Activated CD8-positive, alpha-beta memory T cell treated with anti-CD3 and anti-CD28 coated beads for 1 hour (primary cell): ENCODE measurements at places on chromosomes 7 and 10.

GRCh38 chr7:98232799-98233198 is 19.2 kb downstream of the TECPR1 start:
- no peak for DNase-seq

DNA sequence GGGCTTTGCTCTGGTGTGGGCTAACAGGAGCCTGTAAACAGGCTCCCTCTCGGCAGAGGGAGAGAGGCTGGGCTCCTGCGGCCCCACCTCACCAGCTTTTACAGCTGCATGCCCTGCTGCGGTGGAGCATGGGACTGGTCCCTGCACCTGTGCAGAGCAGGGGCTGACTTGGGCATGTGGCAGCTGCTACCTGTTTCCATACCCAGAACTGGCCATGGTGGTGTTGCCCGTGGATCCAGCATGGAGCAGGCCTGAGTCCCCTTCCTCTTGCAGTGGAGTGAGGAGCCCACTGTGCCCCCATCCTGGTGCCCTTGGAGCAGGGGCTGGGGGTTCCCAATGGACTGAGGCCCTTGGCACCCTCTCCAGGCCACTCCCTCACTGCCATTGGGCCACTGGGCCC is 91.9 kb upstream of the MGMT start:
- no peak for DNase-seq

GRCh38 chr10:132816718-132817117 is 30.8 kb upstream of the NKX6-2 start:
- no peak for DNase-seq

DNA sequence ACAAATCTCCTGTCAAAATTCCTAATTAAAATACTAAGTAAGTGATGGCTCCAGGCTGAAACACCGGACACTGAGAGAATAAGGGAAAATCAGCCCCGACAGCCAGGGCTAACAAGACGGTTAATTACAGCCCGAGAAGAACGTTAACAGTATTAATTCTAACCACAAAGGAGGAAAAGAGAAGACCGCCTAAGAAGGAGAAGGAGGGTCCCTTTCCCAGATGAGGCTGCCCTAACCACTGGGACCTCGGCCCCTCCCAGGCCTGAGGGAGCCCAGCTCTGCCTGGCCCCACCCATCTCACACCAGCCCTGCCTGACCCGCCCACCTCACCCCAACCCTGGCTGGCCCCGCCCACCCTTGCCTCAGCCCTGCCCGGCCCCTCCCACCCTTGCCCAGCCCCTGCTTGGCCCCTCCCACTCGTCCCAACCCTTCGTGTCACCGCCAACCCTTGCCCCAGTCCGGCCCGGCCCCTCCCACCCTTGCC is 51.3 kb downstream of the PWWP2B start:
- no peak for DNase-seq

GRCh38 chr10:22560913-22561239 is 153.5 kb downstream of the PIP4K2A start:
- DNase-seq: no peak

- DNase-seq: no peak
Measured at GRCh38 chr7:17559388-17559787, 260.9 kb downstream of the AHR start.

DNA sequence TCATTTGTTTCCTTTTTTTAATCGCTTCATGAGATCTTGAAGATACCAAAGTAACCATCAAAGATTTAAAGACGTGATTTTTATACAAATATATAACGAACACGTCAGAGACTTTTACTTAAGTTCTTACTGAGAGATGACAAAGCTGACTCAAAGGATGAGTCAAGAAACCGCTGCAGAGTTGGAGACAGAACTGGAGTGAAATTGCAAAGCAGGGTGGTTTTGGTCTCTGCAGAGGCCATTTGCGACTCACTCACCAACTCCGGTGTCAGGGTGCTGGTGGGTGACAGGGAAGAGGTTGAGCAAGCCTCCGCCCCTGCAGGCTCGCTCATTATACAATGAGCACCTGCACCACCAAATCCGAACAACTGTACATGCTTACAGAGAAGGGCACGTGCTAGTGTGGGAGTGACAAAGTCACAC is 75.2 kb downstream of the DNAJB6 start:
- DNase-seq: no peak

DNA sequence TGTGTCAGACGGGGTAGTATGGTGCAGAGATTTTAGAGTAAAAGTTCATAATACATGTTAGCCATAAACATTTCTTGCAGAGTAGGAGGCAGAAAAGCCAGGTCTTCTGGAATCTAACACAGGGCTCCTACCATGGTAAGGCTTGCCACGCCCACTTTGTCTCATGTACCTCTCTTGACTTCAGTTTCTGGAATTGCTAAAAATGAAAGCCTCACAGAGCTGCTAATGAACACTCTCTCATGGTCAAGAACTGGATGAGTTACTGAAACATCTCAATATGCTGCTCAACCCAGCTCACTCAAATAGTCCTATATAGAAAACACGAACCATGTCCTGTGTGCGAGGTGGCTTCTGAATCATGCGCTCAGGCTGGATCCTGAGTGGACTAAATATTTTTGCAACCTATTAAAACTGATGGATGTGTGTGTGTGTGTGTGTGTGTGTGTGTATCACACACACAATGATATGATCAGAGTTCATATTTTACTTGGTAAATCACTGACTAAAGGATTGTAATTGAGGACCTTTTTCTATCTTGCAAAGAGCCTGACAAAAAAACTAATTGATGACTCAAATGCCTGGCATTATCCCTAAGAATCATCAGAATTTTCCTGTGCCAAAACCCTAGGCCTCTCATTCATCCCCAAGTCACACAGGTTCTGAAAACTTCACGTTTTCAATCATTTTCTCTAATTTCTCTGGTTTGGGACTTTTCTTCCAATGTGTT is 1306.6 kb downstream of the XPNPEP1 start:
- DNase-seq: no peak

- DNase-seq: no peak
Measured at GRCh38 chr10:61547297-61547696, 94.1 kb upstream of the TMEM26 start.

- no peak for DNase-seq
Measured at GRCh38 chr10:125999694-126000093, 103.3 kb downstream of the FANK1 start.

DNA sequence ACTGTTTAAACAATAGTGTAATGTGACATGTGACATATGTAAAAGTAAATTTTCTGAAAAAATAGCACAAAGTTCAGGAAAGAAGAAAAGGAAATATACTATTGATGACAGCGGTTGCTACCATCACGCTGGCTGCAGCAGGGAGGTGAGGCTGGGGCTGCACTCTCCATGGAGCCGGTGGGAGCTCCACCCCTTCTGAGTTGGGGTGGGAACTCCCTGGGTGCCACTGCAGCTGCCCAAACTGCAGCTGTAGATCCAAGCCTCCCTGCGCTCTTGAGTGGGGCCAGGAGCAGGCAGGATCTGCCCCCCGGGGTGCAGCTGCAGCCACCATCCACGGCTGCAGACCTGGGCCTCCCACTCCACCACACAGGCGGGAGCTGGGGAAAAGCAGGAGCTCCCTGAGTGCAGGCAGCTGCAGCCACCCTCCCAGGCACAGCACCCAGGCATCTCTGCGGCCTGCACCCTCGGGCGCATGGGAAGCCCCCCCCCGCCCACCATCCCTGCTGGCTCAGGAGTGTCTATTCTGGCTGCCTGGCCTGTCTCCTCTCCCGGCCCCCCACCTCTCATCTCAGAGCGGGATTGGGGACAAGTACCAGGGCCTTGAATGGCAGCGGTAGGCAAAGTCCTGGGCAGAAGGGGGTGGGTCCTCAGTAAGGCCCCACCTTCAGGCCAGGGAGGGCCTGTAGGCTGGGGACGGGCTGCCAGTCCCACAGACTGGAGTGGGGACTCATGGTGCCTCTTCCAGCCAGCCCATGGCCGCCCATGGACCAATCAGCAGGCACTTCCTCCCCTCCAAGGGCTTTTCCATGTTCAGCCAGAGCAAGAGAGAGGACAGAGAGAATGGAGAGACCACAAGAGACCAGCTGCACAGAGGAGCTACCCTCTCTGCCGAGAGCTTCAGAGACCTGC is 50.1 kb downstream of the TNS3 start:
- DNase-seq: no peak

- no peak for DNase-seq
Measured at GRCh38 chr10:117374506-117375359, 507 bp downstream of the PDZD8 start.
